ENCODE measurements at places on chromosomes 7 and 10.

- H3K36me3 ChIP-seq: no peaks in the 10 kb centered on the region
- no peaks in the 10 kb centered on the region for H3K27me3 ChIP-seq
- no peak overlapping the region for H3K27ac ChIP-seq
- H3K4me1 ChIP-seq: no peaks in the 10 kb centered on the region
- H3K4me3 ChIP-seq: no peak overlapping the region
Measured at GRCh38 chr10:87030912-87031635, 11.0 kb downstream of the FAM25A start.

DNA sequence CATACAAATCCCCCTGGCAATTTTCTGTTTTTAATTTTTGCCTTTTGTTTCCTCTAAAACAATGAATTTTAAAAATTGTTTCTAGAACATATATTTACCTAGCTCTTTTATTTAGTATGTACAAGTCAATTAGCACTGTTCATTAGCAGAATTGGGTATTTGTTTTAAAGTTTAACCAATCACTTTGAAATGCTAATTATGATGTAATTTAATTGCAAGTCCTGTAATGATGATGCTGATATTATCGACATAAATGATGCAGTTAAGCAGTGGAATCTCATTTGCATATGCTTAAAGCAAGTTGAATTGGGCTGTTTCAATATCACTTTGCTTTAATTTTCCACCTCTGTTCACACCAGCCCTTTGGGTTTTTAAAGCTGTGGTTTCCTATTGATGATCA is 2.7 kb downstream of the FOXP2 start:
- H3K4me3 ChIP-seq: no peak overlapping the region
- no peaks in the 10 kb centered on the region for H3K36me3 ChIP-seq
- H3K27me3 ChIP-seq: no peaks in the 10 kb centered on the region
- no peak for DNase-seq

- peaks cover 3% of the 10 kb centered on the region for H3K27me3 ChIP-seq
- DNase-seq: no peak
- peaks cover 3% of the 10 kb centered on the region for H3K4me1 ChIP-seq
- no peaks in the 10 kb centered on the region for H3K36me3 ChIP-seq
- no peak overlapping the region for H3K4me3 ChIP-seq
Measured at GRCh38 chr7:91103363-91103762, 160.9 kb upstream of the FZD1 start.

- H3K36me3 ChIP-seq: no peaks in the 10 kb centered on the region
- no peak overlapping the region for H3K27ac ChIP-seq
- H3K4me1 ChIP-seq: no peaks in the 10 kb centered on the region
- H3K27me3 ChIP-seq: no peaks in the 10 kb centered on the region
- DNase-seq: no peak
Measured at GRCh38 chr7:67604461-67605386, 608.1 kb downstream of the TYW1 start.

DNA sequence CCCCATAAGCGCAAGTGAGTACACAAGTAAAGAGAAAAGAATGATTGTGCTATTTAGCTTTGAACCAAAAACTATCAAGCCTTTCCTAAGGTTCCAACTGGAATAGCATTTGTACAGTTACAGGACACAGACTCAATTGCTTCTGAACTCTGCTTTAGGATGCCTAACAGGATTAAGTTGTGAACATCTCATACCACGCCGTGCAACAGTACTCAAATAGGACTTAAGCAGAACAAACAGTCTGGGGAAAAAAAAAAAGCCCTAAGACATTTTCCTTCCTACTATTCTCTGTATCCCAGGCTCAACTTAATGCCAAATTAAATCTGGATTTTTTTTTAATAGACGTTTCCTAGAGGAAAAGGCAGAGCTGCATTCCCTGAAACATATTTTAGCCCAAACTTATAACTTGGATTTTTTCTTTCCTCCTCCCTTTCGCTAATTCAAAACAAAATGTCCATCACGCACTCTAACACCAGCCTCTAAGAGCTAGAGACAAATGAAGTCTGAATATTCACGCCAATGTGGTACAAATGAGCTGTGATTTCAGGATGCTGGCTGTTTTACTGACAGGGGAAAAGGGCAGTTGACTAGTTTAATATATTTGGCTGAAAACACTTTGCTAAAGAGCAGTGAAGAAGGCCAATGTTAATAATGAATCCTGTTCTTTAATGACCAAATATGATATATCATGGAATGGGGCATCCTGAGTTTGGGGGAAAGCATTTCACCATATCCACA is 68.6 kb downstream of the CALD1 start:
- peaks cover 38% of the 10 kb centered on the region for H3K4me1 ChIP-seq
- H3K36me3 ChIP-seq: peaks cover 4% of the 10 kb centered on the region
- H3K27me3 ChIP-seq: no peaks in the 10 kb centered on the region
- no peak overlapping the region for H3K4me3 ChIP-seq
- no peak for DNase-seq
- no peak overlapping the region for H3K27ac ChIP-seq

DNA sequence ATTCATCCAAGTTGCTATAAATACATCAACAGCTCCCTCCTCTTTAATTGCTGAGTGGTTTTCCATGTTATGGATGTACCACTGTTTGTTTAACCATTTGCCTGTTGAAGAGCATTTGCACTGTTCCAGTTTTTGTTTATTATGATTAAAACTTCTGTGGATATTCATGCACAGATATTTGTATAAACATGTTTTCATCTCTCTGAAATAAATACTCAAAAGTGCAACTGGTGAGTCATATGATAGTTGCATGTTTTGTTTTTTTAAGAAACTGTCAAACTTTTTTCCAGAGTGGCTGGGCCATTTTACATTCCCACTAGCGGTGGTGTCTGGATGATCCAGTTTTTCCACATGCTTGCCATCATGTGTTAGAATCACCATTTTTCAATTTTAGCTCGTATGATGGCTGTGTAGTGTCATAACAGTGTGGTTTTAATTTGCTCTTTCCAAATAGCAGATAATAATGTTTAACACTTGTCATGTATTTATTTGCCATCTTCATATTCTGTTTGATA is 33.6 kb downstream of the MEOX2 start:
- no peaks in the 10 kb centered on the region for H3K27me3 ChIP-seq
- no peak overlapping the region for H3K4me3 ChIP-seq
- H3K27ac ChIP-seq: no peak overlapping the region

GRCh38 chr7:51316262-51316665 is 345 bp downstream of the COBL start:
- H3K27ac ChIP-seq: no peak overlapping the region
- DNase-seq: no peak
- H3K4me1 ChIP-seq: peaks cover 7% of the 10 kb centered on the region
- peaks cover 40% of the 10 kb centered on the region for H3K27me3 ChIP-seq
- peak overlapping the region; percentile 15 for H3K4me3 ChIP-seq

DNA sequence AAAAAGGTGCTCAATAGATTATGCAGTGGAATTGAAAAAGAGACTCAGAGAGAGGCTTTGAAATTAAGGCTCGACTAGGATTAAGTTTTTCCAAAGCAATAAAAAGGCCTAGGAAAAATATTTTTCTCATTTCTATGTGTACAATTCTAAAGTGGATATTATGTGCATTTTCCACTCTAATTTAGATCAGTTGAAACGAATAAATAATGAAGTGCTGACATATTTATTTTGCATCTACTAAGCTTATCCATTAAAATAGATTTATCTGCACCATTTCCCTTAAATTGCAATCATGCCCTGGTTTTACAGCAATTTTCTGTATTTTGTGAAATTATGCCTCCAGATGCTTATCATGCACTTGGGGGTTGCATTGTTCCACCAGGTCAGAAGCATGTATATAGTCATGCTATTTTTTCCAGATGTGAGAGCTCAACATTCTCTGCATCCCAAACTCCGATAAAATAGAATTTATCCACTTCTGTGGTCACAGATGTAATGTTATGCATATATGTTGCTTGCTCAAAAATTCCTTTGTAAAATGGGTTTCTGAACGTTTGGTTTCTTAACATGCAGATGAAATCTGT is 18.3 kb downstream of the FIGNL1 start:
- H3K4me3 ChIP-seq: no peak overlapping the region
- H3K4me1 ChIP-seq: no peaks in the 10 kb centered on the region
- peaks cover 2% of the 10 kb centered on the region for H3K36me3 ChIP-seq
- no peak overlapping the region for H3K27ac ChIP-seq
- H3K27me3 ChIP-seq: no peaks in the 10 kb centered on the region

DNA sequence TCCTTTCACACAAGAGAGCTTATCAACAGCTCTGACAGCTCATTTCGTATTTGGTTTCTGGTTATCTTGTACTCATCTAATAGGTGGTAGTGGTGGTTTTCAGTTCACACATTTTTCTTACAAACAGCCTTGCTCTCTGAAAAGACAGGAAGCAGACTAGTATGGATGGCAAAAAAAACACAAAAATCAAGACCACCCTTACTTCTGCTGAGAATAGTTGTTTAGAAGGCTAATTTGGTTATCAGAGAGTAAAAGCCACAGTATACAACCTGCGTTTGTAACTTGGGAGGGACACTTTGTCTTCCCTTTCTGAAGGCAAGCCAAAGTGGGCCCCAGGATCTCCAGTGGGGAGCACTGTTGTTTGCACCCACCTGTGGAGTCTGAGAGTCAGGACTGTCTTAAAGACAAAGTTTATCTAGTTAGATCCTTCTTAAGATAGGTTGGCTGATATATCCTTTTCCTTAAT is 68.0 kb downstream of the PIP4K2A start:
- H3K4me1 ChIP-seq: peaks cover 86% of the 10 kb centered on the region
- DNase-seq: no peak
- peak overlapping the region; percentile 30 for H3K4me3 ChIP-seq
- peaks cover 9% of the 10 kb centered on the region for H3K36me3 ChIP-seq

DNA sequence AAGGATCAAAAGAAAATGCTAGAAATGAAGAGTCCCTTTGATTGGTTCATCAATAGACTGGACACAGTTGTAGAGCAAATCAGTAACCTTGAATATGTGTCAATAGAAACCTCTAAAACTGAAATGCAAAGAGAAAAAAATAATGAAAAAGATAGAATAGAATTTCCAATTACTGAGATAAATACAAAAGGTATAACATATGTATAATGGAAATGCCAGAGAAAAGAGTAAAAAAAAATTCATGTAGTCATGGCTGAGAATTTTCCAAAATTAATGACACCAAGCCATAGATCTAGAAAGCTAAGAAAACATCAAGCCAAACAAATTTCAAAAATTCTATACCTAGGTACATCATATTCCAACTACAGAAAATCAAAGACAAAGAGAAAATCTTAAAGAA is 62.0 kb upstream of the HGF start:
- H3K4me3 ChIP-seq: no peak overlapping the region
- no peaks in the 10 kb centered on the region for H3K27me3 ChIP-seq
- H3K27ac ChIP-seq: no peak overlapping the region
- H3K4me1 ChIP-seq: no peaks in the 10 kb centered on the region

DNA sequence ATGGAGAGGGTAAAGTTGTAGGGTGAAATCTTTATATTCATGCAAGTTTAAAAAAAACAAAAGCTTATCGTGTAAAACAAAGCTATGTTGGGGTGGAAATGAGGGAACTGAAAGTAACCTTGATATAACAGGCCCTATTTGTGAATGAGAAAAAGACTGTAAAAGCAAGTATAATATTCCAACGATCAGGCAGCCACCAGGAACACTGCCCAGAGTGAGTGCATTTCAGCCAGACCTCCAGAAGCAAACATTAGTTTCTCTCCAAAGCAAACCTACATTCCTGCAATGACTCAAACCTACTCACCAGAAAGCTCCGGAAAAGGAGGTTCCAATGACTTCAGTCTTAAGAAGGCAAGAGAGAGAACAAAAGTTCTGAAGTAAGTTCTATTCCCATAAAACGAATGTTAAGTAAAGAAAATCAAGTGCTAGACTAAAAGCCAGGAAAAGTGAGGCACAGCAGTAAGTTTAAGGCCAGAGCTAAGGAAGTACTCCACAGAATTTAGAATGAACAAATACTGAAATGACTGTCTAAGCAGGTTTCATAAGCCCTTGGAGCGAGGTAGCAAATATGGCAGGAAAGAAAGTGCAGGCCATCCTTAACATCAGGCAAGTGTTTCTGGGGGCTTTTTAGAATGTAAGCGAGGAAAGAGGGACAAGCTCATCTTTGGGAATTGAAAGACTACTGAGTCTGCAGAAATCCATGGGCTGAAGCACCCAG is 493.1 kb downstream of the XPNPEP1 start:
- DNase-seq: no peak
- H3K27me3 ChIP-seq: no peaks in the 10 kb centered on the region
- no peak overlapping the region for H3K27ac ChIP-seq
- no peaks in the 10 kb centered on the region for H3K36me3 ChIP-seq
- no peak overlapping the region for H3K4me3 ChIP-seq
- no peaks in the 10 kb centered on the region for H3K4me1 ChIP-seq

DNA sequence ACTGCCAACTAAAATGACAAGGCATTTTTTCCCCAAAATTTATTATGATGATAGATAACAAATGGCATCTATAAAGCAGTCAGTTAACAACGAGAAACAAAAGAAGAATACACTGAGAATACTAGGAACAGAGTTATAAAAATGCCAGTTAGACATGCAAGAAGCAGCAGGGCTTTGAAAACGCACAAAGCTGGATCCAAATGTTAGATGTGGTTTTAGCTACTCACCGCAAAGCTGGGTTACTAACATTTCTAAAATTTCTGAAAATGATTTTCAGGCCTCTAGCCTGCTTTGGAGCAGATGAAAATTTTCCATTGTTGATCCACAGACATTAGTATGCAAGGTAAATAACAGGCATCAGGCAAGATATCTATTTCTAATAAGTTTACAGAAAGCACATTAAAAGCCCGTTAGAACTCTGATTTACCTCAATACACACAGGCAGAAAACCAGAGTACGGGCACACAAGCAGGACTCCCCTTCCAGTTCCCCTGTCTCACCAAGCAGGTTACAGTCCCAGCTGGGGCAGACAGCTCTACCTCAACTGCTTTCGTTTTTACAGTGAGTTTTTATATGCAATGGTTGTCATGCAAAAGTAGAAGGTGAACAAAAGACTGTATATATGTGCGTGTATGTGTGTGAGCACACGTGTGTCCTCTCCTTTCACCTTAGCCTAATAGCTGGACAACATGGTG is 37.9 kb downstream of the GLI3 start:
- peaks cover 7% of the 10 kb centered on the region for H3K4me1 ChIP-seq
- no peak overlapping the region for H3K4me3 ChIP-seq
- H3K27me3 ChIP-seq: peaks cover 2% of the 10 kb centered on the region
- H3K27ac ChIP-seq: no peak overlapping the region
- DNase-seq: peak; percentile 15
- no peaks in the 10 kb centered on the region for H3K36me3 ChIP-seq
